Naive thymus-derived CD8-positive, alpha-beta T cell (primary cell): ENCODE measurements at places on chromosomes 3 and 15.

- no peak for DNase-seq
Measured at GRCh38 chr15:99140590-99140989, 35.7 kb downstream of the SYNM start.

- DNase-seq, result no peak
Measured at GRCh38 chr15:95528920-95529319, 801.6 kb upstream of the NR2F2 start.

DNA sequence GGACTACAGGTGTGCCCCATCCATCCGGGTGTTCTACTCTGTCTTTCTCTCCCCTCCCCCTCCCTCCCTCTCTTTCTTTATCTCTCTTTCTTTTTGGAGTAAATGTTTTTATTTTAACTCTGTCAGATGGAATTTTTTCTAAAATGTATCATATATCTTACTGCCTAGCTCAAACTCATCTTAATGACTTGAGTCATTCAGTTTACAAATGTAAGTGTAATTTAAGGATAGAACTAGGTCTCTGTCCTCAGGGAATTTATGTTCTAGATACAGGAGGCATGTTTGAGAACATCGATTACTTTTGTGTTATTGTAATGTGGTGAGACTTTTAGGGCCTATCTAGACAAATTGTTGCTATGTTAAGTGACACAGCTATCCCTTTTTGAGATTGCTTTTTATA lies 3.5 kb downstream of the TBC1D23 start:
- DNase-seq, result no peak

- no peak for DNase-seq
Measured at GRCh38 chr3:180040966-180041365, 4.2 kb upstream of the PEX5L start.

GRCh38 chr3:162489853-162490252 lies 993.2 kb downstream of the OTOL1 start:
- no peak for DNase-seq

DNA sequence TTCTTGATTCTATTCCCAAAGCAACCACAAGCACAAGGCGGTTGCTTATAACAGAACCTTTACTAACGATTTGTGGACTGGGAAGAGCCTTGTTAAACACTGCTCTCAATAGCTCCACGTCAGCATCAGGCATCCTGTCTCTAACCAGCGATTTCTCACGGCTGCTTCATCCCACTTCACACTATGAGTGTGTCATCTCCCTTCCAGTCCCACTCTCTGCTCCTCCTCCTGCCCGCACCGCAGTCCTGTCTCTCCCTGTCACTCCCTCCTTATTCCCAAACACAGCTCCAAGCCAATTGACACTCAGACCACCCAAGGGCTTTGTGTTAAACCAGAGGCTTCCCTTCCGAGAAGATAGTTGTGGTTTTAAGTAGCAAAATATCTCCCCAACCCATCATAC lies 94.8 kb downstream of the ABHD5 start:
- no peak for DNase-seq

DNA sequence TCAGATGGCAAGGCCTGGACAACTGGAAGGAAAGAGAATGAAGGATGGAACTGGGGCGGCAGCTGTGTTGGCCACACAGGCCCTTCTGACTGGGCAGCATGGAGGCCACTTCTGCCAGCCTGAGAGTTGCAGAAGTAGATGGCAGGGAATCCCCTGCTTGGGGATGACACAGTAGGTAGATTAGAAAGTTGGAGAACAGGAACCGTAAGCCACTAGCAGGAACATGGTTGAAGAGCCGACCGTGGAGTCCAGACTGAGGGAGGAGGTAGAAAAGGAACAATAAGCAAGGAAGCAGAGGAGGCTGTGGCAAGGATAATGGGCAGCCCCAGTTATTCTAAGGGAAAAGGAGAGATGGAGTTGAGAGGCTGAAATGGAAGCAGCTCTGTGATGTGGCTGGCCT lies 26.4 kb upstream of the ZNF774 start:
- no peak for DNase-seq

DNA sequence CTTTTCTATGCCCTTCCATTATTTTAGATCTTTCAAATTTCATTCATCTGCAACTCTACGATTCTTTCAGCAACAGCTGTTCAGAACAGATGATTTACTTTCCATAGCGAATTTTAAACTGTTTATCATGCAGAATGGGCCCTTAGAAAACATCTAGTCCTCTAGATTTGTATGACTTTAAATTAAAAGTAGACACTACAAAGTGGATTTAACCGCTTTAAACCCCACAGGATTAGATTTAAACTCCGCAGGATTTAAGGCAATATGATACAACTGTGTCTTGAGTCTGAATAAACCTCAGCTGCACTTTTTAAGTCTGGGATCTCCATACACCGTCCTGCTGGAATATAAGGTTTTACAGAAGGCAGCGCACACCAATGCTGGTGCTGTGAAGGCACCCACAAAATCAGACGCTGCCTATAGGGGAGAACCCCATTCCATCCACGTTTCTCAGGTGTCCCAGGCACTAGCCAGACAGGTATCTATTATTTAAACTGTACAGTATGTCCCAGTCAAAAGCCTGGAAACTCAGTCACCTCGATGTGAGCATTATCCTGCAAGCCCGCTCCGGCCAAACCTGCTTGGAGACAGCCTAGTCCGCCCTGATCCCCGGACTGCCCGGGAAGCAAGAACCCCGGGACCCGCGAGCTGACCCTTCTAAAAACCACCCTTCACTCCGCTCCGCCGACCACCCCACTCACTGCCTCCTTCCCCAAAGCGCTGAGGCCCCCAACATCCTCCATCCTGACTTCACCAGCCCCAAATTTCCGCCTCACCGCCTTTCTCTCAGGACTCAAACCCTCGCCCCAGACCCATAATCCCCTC lies 768 bp downstream of the ANO10 start:
- no peak for DNase-seq

DNA sequence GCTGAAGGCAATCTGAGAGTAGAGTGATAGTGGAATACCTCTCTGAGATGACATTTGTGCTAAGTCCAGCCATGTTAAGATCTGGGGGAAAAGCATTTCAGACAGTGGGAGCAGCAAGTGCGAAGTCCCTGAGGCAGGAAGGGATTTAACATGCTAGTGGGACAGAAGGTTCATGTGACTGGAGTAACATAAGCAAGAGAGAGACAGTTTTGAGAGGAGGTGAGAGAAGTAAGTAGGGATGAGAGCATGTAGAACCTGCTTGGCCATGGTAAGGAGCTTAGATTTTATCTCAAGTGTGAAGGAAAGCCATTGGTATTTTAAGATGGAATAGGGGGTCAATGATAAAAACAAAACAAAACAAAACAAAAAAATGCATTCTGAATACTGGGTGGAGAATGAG lies 358.6 kb upstream of the KCNH8 start:
- no peak for DNase-seq

GRCh38 chr3:43968465-43968864 lies 273.2 kb upstream of the TOPAZ1 start:
- no peak for DNase-seq

GRCh38 chr3:80190051-80190450 lies 422.3 kb upstream of the ROBO1 start:
- no peak for DNase-seq

DNA sequence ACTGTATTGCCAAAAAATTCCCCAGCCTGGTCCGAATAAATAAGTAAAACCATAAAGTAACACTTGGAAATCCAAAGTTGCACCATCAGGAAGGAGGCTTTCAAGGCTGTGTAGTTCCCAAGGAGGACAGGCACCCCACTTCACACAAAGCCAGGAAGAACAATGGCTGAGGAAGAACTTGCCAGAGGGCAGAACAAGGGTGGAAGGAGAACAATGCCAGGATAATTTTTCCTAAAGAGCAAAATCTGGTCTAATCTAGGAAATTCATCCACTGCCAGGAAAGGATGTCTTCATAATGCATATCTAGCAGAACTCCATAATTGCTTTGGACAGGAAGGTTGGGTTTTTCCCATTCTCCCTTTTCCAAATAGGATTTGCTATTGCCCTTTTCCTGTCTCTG lies 15.7 kb upstream of the ARID3B start:
- no peak for DNase-seq

DNA sequence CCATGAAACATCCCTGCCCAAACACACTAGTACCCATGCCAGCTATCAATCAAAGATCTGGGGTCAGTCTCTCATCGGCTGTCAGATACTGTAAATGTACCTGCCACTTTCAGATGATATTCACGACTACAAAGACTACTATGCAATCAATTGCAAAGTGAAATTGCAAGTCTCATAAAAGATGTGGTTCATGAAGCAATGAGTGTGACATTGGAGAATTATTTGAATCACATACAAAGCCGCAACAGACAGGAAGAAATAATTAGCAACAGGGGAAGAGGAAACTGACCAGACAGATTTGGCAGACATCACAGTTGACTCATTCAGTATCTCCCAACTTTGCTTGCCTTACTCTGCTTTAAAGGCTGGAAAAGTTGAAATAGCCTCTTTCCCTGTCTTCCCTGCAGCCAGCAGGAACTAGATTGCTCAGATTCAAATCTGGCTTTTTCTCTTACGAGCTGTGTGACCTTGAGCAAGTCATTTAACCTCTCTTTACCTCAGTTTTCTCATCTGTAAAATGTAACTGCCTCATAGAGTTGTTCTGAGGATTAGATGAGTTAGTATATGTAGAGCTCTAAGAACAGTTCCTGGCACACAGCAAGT lies 95.7 kb upstream of the C3orf80 start:
- DNase-seq, result no peak

GRCh38 chr15:31552482-31553099 lies 226.0 kb downstream of the KLF13 start:
- no peak for DNase-seq

DNA sequence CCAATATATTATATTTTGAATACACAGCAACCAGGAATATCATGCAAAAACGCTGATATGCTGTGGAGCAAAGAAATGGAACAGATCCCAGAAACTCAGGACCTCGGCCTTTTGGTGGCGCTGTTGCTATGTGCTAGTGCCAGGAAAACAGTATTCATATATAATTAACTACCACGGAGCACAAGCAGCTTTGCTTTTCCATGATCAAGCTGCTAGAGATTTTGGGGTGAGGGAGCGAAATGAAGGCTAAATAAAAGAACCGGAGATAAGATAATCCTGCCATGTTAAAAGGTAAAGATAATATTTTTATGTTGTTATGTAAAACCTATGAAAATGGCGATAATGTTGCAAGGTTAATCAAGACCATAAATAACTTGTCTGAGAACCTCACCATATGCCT lies 157.7 kb upstream of the FAM3D start:
- DNase-seq, result no peak

DNA sequence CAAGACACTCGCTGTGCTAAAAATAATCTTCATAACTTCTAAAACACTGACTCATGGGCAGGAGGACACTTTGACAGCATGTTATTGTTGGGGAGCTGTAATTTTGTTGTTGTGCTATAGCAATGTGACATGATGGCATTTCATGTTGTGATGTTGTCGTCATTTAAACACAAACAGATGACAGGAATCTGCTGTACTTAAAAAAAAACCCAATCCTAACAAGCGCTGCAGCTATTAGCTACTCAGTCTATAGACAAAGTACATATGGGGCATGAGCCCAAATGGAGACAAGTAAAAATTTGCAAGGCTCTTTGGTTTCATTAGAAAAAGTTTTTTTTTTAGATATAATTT lies 828 bp upstream of the ATOSA start:
- DNase-seq, result no peak

DNA sequence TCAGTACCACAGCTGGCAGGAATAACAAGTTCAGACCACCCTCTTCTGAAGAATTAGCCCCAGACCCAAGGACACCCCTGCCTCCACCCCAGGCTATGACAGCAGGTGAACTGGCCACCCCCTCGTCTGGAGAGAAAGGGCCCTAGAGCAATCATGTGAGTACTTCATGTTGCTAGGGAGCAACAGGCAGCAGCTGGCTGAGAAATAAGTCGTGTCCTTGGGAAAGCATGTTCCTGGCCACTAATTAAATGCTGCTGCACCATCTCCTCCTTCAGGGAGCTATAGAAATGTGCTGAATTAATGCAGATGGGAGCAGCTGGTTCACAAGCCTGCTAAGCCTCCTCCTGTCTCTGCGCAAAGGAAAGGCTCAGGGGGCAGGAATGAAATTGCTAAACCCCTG lies 31.5 kb downstream of the MRPS11 start:
- DNase-seq, result no peak

DNA sequence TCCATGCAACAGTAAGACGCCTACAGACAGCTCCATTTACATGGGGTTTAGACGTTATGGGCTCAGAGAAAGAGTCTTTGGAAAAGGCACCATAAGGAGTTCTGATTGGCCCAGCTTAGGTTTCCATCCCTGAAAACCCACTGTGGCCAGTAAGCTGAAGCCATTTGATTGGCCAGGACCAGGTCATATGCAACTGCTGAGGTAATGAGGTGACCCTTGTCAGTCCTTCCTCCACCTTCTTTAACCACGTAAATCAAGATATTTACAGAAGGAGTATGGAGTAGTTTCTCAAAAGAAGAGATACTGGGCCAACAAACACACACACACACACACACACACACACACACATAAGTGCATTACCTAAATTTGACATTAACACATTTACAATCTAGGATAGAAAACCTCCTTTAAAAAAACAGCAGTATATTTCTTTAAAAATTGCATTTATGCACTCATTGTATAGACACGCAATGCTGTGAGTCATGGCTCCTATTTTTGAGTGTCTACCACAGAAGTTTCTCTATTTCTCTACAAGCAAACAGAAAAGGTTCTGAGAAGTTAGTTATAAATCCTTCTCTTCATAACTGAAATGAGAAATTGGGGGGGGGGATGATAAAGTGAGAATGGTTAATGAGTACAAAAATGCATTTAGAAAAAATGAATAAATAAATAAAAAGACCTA lies 16.3 kb upstream of the MB21D2 start:
- no peak for DNase-seq

GRCh38 chr15:80512726-80513660 lies 108.8 kb downstream of the ARNT2 start:
- DNase-seq, result no peak

- DNase-seq, result no peak
Measured at GRCh38 chr3:146396792-146397191, 72.6 kb downstream of the PLSCR2 start.

GRCh38 chr3:175433026-175433674 lies 574.0 kb downstream of the NAALADL2 start:
- DNase-seq, result no peak

DNA sequence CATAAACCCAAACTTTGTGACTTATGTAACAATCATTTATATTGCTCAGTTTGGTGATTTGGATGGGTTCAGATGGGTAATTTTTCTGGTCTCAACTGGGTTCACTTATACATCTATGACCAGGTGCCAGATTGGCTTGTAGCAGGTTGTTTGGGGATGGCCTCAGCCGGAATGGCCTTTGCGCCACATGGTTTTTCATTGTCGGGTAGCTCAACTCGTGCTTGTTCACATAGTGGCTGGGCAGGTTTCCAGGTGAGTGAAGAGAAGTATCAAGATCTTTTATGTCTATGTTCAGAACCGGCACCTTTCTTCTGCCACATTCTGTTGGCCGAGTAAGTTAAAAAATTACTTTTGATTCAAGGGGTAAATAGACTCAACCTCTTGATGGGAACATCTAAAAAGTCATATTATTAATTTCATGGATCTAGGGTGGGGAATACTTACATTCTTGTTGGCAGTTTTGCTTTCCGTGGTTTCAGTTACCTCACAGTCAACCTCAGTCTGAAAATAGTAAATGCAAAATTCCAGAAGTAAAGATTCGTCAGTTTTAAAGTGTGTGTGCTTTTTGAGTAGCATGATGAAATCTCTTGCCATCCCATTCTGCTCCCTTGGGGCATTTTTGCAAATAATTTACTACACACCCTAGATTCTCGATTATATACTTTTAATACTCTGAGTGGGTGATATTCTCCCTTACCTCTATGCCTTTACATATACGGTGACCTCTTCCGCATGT lies 745.7 kb upstream of the CCDC54 start:
- no peak for DNase-seq
